Globus pallidus (tissue), 1 donor: ENCODE measurements at places on chromosomes 3 and 15.

DNA sequence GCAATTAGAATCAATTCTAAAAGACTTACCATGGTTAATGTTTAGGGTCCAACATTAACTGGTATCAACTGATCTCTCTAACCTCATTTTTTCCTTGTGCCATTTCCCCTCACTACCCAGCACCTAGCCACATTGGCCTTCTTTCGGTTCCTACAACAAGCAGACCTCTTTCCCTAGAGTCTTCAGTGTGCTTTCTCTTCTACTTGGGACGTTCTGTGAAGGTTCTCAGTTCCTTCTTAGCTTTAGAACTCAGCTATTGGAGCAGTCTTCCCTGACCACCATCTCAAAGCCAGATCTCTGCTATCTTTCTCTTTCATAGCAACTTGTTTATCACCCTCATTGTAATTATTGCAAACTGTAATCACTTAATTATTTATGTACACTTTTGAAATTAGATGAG lies 31.5 kb upstream of the MINDY4B start:
- no peak for DNase-seq

GRCh38 chr3:3065876-3066275 lies 44.3 kb downstream of the IL5RA start:
- DNase-seq = no peak

GRCh38 chr15:80950291-80951078 lies 39.1 kb downstream of the MESD start:
- DNase-seq = no peak

GRCh38 chr15:23671481-23671880 lies 15.6 kb downstream of the NDN start:
- no peak for DNase-seq

- no peak for DNase-seq
Measured at GRCh38 chr15:82751308-82751707, 41.6 kb upstream of the AP3B2 start.

- peak; percentile 14 for DNase-seq
Measured at GRCh38 chr3:161273589-161274218, 52.6 kb downstream of the NMD3 start.

GRCh38 chr3:73781541-73781940 lies 156.8 kb upstream of the PDZRN3 start:
- peak; percentile 78 for DNase-seq

DNA sequence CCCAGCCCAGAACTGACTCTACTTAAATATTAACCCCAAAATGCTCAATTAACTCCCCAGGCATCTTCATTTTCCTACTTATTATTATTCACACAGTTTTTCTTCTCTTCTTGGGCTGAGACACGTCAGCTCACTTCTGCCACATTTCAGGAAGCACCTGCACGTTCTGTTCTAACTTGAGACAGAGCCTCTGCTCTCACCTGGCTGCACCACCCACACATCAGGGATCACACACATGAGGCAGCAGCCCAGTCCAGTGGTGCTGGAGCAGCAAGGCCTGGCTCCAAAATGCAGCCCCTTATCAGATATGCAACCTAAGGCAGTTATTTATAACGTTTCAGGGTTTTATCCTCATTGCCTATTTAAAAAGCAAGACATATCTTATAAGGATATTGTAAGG lies 127.5 kb downstream of the OSBPL10 start:
- DNase-seq = no peak

DNA sequence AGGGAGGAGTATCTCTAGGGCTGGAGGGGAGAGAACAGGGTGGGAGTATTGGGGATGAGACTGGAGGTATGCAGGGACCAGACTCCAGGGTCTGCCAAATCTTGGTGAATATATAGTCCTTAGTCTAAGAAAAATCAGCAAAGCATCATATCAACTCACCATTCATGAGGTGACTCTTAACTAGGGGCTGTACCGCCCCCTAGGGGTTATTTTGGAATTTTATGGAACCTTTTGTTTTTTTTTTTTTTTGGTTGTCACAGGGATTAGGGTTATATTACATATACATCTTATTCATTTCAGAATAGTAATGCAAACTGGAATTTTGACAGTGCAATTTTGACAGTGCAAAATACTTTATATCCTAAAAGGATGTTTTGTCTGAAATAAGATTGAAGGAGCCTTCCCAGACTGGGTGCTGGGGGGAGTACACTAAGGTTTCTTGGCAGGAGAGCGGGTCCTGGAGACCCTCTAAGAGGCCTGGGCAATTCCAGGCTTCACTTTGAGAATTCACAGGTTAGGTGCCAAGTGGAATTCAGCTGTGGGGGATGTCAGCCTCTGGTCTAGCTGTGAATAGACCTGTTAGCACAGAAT lies 7.5 kb downstream of the CMTM7 start:
- no peak for DNase-seq

DNA sequence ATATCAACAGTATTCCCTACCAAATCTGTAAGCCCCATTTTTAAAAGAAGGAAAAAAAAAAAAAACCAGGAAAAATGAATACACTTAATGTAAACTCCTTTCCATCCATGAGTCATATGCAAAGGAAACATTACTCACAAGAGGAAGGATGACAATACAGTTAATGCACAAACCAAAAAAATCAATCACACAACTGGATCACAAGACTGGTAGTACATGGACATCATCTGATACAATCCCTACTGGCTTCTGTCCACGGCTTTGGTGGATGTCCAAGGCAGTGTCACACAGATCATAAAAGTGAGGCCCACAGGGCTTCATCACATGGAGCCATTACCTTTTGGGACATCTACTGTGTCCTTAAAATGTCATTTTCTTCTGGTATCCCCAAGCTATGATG lies 44.0 kb downstream of the SUCLG2 start:
- no peak for DNase-seq

- no peak for DNase-seq
Measured at GRCh38 chr15:87032295-87032694, 952.6 kb downstream of the AGBL1 start.

DNA sequence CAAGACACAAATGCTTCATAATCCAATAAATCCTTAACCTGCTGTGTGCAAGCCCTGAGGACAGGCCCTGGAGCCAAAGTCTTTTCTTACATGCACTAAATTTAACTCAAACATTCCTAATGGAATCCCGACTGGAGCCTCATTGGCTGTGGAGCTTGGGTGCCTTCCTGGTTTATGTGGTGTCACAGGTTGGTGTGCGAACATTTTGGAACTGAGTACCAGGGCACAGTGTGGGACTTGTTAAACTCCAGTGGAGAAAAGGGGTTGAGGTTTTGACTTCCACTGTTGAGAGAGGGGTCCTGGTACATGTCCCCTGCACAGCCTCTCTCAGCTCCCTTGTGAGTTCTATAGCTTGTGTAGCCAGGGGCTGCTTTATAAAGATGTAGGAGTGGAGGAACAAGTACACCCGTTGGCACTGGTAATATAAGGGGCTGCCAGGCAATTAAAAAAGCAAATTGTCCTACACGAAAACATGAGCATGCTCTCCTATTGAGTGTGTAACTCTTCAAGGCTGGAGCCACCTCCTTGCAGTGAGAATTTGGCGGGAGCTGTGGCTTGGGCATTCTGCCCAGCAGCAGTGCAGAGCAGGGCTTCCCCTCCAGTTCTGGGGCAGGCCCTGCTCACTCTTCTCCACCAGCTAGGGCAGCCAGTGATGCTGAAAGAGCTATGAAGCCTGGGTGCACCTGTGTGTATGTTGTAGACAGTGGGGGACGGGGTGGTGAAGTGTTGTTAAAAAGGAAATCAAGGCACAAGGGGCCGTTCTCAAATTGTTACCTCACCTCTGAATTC lies 218.1 kb downstream of the CLSTN2 start:
- no peak for DNase-seq

DNA sequence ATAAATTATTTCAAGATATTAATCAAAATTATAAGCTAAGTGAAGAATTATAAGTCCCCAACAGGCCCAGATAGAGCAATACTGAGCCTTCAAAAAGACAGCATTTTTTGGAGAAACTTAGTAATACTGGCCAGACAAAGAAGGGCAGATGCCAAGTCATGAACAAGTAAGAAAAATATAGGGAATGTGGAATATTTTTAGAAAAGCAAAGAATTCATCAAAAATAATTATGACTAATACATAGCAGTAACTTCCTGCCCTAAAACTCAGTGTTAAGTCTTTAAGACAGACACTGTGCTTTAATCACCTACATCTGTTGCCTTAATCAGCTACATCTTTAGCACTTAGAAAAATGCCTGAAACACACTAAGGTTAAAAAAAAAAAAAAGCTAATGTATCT lies 31.2 kb downstream of the DPH6 start:
- DNase-seq = no peak

- DNase-seq = peak; percentile 36
Measured at GRCh38 chr3:97823046-97824004, 1.5 kb downstream of the CRYBG3 start.

DNA sequence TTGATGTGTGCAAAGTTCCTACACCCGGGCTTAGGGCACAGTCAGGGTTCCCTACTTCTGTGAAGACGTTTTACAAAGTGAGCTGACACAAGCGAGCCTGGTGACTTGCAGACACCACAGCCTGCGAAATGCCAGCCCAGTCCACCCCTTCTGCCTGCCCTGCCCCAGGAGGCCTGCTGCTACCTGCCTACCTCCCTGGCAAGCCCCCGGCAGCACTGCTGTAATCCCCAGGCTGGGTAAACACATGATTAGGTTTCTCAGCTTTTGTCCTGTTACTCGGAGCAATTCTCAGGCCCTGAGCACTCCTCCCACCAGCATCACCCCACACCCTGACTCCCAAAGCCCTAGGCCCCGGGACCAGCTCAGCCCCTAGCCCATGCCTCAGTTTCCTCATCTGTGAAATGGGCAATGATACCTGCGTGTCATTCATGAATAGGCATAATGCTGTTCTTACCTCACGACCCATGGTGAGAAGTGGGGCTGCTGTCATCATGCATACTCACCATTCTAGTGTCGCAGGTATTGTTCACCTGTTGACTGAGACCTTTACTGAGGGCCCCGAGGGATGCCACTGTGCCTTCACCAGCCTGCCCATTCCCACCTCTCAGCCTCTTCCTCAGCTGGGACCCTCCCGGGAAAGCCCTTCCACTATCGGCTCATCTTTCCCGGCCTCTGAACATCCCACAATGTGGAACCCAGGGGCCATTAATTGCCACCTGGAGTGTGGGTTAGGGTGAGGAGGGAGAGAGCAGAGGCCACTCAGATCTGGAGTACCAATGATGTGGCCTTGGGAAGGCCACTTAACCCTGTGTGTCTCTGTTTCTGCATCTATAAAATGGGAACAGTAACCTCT lies 31.5 kb upstream of the SLC6A6 start:
- no peak for DNase-seq

DNA sequence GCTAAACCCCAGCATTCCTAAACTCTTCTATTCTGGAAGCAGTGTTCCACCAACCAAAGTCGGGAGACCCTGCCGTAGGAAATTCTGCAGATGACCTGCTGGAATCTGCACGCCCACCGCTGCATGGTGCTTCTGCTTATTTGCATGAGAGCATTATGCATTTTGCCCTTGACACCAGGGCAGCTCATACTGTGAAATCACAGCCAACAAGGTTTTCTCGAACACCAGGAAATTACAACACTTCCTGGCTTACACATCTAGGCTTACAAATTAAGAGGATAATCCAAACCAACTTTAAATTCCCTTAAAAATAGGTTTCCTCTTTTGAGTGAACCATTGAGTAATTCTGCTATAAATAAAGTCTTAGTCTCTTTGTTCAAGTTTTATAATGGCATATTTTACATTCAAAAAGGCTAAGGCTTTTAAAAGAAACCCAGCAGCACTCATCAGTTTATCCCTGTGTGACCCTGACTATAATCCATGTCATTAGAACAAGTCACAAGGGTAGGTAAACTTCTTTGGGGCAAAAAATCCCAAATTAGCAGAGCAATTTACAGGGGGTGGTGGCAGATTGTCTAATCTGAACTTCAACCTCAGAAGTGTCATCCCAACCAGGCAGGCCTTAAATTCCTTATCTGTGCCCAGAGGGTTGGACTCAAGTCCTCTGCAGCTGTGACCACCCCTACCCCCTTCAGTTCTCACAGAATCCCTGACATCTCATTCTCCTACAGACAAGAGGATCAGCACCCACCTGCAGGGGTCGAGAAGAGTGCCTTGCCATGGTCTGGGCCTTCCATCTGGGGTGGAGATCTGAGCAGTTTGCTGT lies 33.5 kb upstream of the RBP1 start:
- no peak for DNase-seq

DNA sequence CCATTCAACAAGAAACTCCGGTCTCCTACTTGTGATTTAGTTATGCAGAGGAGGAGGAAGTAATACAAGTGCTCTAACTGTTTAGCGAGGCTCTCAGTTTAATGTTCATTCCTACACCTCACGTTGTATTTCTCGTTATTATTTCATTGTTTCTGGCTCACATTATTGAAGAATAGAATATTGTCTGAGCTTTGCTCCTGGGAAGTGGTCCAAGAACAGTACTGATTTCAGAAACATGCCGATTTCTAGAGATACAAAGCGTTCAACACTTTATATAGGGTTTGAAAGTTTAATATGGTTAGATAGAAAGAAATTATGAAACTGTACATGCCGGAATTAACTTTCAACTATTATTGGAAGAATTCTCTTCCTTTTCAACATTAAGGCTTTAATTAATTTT lies 1145.5 kb downstream of the TBL1XR1 start:
- no peak for DNase-seq

GRCh38 chr3:129345971-129346370 lies 67.3 kb downstream of the HMCES start:
- no peak for DNase-seq

- no peak for DNase-seq
Measured at GRCh38 chr3:154952553-154952952, 127.6 kb upstream of the MME start.

- DNase-seq = no peak
Measured at GRCh38 chr3:31707286-31707685, 174.6 kb downstream of the STT3B start.

GRCh38 chr3:87358066-87358465 lies 81.7 kb upstream of the POU1F1 start:
- DNase-seq = no peak

DNA sequence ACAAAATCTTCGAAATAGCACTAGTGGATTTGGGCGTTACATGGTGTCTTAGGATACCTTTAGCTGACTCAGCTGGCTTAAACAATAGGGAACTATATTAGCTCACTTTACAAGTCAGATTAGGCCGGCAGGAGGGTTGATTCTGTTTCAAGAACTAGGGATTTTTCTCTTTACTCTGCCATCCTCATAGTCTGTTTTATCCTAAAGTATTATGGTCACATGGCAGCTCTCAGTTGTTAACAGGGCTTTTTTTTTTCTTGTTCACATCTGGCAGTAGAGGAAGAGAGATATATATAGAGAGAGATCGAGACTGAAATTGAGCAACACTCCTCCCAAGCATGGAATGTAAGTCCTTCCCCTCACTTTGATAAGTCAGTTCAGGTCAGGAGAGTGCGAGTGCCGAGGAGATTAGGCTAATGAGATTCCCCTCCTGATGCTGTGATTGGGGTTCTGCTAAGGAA lies 32.9 kb downstream of the CHP1 start:
- DNase-seq = no peak

DNA sequence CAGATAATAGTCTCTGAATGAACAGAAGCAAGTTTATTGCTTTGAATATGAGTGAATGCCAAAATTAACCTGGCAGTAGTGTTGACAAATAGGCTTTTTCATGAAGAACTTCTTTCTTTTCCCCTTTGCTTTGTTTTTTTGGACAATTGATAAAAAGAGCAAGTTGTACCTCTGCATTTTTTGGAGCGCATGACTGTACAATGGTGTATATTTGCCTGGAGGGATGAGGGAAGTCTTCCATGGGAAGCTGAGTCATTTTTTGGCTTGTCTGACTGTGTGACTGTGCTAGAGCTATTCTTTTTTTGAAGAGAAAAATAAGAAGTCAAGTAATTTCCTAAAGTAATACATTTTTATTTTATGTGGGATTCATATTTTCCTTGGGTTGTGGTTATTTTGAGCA lies 186.9 kb downstream of the KLHL25 start:
- no peak for DNase-seq

GRCh38 chr3:189573004-189573403 lies 58.2 kb upstream of the TP63 start:
- DNase-seq = no peak

- no peak for DNase-seq
Measured at GRCh38 chr15:90869601-90870353, 1.4 kb downstream of the FURIN start.
